ENCODE measurements at places on chromosomes 2 and 18. TPM values are rescaled to one million over a fixed set of nuclear protein-coding genes. Genes with fewer than 3 reads are reported as not detected.

The SLC5A7 gene
- polyA plus RNA-seq, result not detected

The FSHR gene
- polyA plus RNA-seq, result not detected

DNA sequence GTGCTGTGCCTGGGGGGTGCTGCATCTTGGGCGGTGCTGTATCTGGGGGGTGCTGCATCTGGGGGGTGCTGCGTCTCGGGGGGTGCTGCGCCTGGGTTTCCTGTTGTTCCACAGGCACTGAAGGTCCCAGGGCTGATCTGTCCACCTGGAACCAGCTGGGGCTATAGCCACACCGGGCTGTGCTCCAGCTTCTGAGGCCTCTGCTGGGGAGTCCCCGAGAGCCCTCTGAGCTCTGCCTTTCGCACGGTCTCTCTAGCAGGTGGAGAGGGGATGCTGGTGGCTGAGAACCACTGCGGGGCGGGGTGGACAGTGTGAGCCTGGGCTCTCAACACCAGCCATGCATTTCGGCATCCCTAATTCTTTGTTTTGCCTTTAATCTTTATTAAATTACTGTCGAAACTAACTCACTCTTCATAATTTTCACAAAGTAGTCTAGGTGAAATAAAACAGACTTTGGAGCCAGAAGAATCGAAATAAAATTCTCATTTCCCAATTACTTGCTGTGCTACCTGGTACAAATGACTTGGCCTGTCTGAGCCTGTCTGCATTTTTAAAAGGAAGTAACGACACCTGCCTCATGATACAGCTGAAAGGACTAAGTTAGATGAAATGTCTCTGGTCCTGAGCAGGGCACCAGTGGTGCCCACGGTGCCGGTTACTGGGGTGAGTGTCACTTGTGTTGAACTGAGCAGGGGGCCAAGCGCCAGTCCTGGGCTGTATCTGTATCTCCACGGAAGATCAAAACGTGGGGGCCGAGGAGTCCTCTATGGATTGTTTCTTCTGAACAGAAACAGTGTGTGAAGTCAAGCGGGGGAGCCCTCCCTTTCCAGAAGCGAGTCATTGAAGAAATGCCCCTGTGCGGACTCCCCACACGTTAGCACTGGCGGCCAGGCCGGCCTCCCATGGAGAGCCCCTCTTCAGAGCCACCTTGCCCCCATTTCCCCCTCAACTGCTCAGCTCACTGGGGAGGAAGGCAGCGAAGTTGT lies 142.0 kb downstream of the ASB1 start:
- no peak for DNase-seq

DNA sequence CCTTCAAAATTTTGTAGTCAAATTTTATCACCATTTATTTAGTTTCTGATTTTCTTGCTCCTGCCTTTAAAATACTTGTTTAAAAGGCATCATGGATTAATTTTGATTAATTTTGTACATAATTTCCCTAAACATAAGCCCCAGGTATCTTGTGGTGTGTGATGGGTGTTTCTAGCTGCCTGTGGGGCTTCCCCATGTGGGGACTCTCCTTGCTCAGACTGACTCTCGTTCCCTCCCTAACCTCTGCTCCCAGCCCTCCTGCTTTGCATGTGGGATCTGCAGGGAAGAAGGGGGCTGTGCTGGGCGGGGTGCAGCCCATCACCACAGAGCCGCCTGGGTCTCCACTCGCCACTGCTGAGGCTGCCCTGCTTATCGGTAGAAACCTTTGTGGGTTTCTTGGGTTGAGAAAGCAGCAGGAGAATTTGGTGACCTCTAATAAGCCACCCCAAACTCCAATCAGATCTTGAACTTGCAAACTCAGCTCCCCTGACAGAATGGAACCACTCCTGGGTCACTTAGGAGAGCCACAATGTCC lies 72.5 kb downstream of the MRPS9 start:
- DNase-seq, result no peak

DNA sequence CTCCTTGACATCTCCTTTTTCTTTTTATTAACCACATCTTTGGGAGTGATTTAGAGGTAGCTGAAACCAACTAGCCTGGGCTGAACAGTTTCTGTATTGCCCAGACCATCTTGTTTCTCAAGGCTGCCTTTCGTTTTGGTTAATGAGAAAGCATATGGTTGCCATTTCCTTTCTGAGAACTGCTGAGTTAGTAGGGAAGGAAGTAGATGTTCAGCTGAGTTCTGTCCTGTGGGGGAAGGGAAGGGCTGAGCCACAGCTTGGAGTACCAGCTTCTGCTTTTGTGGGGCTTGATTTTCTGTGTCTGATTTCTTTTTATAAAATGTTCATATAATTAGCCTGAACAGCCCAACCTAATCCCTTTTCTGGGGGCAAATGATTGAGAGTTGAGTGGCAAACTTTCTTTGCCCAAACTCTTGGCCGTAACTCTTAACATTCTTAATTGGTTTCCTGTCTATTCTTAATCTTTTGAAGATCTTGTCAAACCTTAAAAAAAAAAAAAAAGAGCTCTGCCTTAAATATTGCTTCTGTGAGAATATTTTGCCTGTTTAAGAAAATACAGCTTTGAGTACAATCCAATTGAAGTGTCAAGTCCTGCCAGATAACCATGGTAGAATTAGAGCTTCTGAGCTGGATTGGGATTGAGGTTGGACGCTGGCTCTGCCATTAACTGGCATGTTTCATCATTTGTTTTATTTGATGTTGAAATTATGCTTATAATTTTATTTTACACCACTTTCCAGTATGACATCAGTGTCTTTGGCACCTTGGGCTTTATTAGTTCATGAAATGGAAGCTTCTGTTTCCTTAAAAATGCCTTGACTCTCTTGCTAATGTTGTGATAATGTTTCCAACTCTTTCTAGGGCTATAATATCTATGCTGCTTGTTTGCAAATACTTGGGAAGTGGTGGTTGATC lies 1.9 kb upstream of the NABP1 start:
- DNase-seq, result no peak

GRCh38 chr2:2586068-2586776 lies 255.1 kb upstream of the MYT1L start:
- no peak for DNase-seq

GRCh38 chr2:86368161-86368824 lies 30.9 kb upstream of the REEP1 start:
- DNase-seq, result peak; percentile 72

All from GM23248 (cell line).